ENCODE measurements at places on chromosomes 6 and 20.
A peak's percentile ranks its signal among the peaks of the same experiment; 100 is the strongest.

GRCh38 chr6:14819001-14819400, 426.9 kb upstream of the JARID2 start:
- DNase-seq: no peak

- DNase-seq: peak; percentile 53
Measured at GRCh38 chr20:4170621-4171537, 155.5 kb upstream of the RNF24 start.

DNA sequence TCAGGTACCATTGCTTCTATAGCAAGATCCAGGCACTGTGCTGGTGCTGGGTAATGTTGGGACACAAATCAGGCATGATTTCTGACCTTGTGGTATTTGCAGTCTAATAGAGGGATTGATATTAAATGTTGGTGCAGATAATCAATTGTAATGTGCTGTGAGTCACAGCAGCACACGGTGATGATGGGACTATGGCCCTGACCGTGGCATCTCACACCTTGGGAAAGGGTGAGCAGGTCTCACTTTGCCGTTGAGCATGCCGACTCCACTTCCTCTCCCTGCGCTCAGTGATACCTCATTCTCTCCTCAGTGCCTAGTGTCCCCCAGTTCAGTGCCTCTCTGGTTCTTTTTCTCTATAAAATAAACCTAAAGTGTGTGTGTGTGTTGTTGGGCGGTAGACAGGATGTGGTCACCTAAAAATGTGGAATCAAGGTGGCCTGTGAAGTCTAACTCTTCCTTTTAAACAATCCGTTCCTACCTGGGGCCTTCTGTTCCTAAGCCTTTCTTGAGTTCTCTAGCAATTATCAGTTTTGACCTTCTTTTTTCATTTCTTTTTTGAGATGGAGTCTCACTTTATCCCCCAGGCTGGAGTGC, 188.5 kb downstream of the REV3L start:
- no peak for DNase-seq

DNA sequence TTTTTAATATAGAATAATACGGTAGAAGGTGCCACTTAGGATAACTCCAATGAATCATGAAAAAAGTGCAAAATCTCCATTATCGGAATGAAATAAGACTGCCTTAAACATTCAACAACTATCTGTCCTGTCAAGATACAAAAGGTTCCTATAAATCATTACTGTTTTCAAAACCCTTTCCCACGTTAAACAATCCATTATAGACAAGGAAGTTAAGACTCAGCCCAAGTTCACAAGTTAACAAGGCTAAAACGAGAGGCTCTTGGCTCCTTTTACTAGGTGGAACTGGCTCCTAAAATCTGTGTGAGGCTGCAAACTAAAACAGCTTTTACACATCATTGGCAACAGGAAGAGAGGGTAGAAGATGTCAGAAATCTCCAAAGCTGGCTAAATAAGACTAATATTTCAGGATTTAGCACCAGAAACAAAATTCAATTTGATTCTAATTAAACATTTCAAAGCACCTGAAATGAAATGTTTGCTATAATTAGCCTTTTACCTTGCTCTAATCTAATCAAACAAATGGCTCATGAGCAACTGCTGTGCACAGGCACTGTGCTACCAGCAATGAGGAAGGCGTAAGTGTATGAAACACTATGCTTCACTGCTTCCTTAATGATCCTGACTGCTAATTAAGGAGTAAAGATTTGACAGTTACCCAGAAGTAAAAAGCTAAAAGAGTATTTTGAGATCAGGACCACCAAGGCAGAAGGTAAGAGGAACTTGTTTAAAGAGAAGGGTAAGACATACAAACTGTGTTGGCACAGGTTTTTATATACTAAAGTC, 109.7 kb downstream of the DST start:
- DNase-seq: no peak

DNA sequence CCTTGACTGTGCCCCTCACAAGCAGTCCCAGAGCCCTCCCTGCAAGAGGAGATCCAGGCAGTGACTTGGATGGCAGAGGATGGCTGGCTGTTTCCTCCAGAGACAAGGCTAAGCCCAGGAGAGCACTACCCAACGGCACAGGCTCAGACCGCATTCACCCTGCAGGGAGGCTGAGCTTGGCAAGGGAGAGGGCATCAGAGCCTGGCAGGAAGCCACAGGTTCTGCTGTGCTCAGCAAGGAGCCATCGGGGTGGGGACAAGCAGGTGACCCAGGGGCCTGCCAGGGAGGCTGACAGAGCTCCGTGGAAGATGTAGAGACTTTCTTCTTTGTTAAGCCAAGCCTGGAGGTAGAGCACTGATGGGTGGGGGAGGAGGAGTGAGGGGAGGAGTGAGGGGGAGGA, 159.2 kb upstream of the CST7 start:
- DNase-seq: no peak

DNA sequence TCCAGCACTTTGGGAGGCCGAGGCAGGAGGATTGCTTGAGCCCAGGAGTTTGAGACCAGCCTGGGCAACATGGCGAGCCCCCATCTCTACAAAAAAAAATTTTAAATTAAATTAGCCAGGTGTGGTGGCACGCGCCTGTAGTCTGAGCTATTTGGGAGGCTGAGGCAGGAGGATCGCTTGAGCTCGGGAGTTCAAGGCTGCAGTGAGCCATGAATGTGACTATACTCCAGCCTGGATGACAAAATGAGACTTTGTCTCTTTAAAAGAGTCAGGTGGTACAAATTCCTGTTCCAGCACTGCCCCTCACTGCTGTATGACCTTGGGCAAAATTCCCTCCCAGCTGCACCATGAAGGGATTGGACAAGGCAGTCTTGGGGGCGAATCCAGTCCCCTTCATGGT, 28.5 kb downstream of the AHCY start:
- DNase-seq: no peak

GRCh38 chr6:84447651-84448050, 220.2 kb upstream of the CEP162 start:
- DNase-seq: no peak

DNA sequence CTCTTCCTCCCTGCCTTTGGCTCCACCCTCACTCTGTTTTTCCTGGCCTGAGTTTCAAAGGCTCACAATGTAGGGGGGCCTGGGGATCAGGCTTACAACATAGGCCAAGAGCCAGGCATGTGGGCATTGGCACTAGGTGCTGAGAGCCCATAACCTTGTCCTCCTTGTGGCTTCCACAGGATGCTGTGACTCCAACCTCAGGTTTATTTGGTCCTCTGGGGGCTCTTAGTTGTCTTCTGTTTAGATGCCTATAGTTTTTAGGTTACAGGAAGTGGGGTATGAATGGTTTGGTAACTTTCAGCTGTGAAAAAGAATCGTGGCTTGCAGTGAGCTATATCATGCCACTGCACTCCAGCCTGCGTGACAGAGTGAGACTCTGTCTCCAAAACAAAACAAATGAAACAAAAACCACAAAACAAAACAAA, 25.6 kb downstream of the MMP24 start:
- DNase-seq: no peak

DNA sequence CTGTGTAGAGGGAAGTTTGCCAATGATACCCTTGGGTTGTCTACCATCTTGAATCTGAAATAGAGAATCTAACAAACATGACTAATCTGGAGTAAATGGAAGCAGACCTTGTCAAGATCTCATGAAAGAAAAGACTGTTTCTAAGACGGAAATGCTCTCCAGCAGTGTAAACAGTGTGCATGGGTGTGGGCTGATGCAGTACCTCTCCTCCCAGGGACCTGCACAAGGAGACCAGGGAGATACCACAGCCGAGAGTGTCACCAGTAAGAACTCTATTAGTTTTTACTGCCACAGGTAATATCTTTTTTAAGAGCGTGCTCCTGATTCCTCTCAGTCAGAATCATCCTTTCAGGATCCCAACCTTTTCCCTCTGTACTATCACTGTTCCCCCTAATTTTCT, 513.3 kb upstream of the SOX4 start:
- no peak for DNase-seq

DNA sequence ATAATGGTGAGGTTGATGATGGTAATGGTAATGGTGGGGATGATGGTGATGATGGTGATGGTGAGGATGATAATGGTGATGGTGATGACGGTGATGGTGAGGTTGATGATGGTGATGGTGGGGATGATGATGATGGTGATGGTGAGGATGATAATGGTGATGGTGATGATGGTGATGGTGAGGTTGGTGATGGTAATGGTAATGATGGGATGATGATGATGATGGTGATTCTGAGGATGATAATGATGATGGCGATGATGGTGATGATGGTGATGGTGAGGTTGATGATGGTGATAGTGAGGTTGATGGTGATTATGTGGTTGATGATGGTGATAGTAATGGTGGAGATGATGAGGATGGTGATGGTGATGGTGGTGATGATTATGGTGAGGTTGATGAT, 9.7 kb downstream of the BPI start:
- no peak for DNase-seq

GRCh38 chr6:91376686-91377085, 789.8 kb upstream of the MAP3K7 start:
- DNase-seq: no peak

DNA sequence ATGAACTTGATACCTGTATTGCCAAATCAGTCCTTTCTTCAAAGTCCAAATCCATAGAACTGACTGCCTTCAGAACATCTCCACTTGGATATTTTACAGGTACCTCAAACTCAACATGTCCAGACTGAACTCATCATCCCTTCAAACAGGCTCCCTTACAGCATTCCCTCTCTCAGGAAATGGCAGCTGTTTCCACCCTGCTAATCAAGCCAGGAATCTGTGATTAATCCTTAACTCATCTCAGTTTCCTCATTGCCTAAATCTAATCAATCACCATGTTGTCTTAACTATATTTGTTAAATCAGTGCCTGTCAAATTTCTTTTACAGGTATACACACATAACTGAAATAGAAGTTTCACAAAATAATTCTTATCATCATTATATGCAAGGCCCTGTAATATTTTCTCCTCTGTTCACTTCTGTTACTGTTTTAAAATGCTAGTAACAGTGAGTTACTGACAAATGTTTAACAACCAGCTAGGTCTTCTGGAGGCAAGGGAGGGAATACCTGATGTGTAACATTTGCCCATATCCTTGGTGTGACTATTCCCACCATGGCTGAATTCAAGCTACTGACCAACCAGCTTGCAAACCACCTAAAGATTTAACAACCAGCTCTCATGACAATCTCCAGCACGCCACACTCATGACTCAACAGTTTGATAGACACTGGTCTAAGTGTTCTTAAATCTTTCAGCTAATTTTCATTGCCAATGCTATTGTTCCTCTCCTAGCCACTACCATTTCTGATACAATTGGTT, 124.9 kb downstream of the ADAT2 start:
- DNase-seq: no peak

DNA sequence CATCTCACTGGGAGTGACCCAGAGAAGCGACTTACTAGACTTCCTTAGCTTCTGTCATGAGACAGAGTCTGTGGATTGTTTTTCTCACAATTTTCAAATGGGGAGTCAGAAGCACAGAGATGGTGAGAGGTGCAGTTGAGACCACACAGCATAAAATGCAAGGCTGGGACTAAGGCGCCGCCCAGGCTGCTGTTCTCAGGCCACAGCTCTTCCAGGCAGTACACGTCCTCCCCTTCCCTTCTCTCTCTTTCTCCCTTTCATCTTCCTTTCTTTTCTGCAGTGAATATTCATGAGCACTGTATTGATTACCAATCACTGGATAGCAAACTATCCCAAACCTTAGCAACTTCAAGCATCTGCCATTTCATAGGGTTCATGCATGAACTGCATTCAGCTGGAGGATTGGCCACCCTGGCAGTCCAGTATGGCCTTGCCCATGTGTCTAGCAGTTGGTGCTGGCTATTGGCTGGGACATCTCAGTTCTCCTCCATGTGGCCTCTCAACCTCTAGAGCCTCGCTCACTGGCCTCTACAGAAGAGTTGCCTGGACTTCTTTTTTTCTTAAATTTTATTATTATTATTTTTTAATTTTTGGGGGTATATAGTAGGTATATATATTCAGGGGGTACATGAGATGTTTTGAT, 11.4 kb downstream of the BCAS4 start:
- no peak for DNase-seq

GRCh38 chr6:136676075-136676474, 116.2 kb downstream of the MAP3K5 start:
- DNase-seq: no peak

- no peak for DNase-seq
Measured at GRCh38 chr20:17725094-17725835, 25.5 kb downstream of the BANF2 start.

DNA sequence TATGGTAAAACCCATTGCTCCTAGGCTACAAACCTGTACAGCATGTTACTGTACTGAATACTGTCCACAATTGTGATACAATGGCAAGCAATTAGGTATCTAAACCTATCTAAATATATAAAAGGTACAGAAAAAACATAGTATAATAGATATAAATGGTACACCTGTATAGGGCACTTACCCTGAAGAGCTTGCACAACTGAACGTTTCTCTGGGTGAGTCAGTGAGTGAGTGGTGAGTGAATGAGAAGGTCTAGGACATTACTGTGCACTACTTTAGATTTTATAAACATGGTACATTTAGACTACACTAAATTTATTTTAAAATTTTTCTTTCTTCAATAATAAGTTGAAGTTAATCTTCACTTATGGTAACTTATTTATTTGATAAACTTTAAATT, 119.9 kb upstream of the CEP85L start:
- no peak for DNase-seq

- no peak for DNase-seq
Measured at GRCh38 chr20:19713822-19714578, 44.1 kb upstream of the RIN2 start.

DNA sequence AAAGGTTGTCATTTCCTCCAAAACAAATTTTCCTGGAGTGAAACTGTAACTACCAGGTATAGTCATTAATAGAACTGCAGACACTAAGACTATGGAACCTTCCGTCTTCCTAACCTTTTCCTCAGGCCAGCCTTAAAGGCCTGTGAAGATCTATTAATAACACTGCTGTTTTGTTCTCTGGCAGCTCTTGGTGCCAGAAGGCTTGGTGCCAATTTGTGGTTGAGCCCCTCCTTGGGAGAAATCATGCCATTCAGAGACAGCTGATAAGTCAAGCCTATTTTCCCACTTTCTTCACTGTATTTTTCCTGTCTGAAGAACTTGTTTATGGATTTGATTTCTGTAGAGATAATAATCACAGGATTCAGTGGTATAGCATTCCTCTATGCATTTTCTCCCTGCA, 64.8 kb downstream of the HCRTR2 start:
- DNase-seq: no peak

DNA sequence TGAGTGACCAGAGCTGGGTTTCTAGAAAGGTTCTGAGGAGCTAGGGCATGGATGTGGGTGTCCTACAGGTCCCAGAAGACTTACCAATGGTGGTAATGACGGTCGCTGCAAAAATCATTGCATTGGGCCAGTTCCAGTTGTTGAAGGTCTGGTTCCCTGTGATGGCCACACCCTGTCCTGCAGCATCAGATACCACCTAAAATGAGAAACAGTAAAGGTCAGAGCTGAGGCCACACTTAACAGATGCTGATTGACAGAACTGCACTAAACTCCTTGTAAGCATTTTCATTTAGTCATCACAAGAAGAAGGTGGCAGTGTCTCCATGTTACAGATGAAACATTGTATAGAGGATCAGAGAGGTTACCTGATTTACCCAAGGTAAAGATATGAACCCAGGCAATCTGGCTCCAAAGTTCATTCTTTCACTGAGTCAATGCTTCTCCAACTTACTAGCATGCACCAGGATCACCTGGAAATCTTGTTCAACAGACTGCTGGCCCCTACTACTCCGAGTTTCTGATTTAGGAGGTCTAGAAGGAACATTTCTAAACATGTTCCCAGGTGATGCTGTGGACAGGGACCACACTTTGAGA, 33.4 kb downstream of the KCNK5 start:
- DNase-seq: no peak

- DNase-seq: no peak
Measured at GRCh38 chr20:45032781-45033180, 66.5 kb downstream of the STK4 start.

- DNase-seq: no peak
Measured at GRCh38 chr6:100176311-100176950, 182.4 kb upstream of the MCHR2 start.

- DNase-seq: no peak
Measured at GRCh38 chr6:22421198-22421597, 124.4 kb upstream of the PRL start.

Data from hippocampal formation (tissue), 2 donors.